LHCN-M2 (cell line): ENCODE measurements at places on chromosomes 4 and X. TPM values are rescaled to one million over a fixed set of nuclear protein-coding genes. Genes with fewer than 3 reads are reported as not detected.

- DNase-seq, result peak; percentile 96
These were observed 183.2 kb upstream of the WDFY3 start for GRCh38 chr4:85149676-85150075.

DNA sequence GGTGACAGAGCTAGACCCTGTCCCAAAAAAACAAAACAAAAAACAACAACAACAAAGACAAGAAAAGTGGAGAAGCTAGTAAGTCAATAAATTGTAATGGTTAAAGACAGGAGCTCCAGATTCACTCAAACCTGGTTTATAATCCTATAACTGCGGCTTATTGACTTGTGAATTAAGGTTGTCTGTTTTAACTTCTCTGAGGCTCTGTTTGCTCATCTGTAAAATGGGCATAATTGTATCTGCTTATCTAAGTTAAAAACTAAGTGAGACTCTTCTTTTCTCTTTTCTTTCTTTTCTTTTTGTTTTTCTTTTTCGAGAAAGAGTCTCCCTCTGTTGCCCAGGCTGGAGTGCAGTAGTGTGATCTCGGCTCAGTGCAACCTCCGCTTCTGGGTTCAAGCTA lies 84.9 kb downstream of the SOWAHB start:
- DNase-seq, result no peak

- peak; percentile 87 for DNase-seq
These were observed 38.8 kb downstream of the MSN start for GRCh38 chrX:65706041-65706828.

DNA sequence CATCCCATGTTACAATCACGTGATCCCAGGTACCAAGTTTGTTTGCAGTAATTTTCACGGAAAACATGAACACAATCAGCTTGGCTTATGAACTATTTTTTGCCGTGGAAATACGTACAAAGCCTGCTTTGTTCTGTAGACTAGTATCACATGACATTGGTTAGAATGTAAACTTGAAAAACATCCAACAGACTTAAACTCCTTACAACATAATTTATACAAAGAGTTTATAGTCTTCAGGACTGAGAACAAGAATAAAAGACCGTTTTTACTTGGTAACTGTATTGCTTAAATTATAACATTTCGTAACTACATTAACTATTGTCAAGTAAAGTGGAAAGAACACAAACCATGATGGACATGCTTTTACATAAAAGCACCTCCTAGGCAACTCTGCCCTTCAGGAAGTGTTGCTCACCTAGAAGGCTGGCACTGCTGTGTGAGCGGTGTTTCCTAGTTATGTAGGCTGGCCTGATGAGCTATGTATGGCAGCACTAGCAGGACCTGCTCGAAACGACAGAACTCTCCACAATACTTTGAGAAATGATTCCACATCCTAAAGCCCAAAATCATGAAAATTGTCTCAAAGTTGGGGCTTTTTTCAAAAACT lies 41.8 kb upstream of the WDR1 start:
- DNase-seq, result no peak

GRCh38 chr4:182752158-182752910 lies 164.9 kb downstream of the DCTD start:
- peak; percentile 80 for DNase-seq

DNA sequence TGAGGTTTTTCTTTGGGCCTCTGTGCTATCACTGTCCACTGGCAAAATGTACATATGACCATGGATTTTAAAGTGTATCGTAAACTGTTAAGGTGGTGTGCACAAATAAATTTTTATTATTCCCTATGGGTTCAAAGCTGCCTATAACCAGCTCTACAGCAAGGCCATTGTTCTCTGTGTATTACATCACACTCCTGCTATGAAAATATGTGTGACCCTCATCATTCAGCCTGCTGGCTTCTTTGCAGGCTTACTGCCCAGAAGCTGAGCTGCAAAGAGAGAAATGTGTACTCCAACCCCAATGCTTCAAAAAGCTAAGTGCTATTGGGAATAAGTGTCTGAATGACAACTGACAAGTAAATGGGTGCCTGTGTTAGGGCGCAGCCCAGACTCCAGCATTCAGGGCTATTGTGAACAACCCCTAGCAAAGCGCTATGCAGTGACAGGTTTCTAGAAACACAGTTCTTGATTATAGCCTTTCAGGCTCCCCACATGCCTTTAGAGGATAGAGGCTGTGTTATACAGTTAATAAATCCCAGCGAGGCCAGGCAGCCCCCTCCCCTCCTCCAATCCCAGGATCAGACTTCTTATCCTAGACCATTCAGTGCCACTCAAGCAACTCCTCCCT lies 220.4 kb upstream of the RADX start:
- DNase-seq, result no peak

DNA sequence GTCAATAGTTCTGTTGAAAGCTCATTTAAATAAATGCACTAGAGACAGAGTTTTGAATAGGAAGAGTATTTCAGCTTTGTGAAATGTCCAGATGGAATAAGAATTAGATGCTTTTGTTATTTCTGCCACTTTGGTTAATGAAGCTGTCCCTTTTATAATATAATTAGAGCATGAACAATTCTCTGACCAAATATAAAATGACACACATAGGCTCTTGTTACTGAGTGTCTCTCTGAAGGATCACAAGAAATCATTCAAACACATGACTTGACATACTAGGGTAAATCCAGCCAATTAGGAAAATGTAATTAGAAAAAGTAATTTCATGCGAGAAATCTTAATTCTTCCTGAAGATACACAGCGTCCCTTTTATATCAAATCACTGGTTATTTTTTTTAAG lies 68.4 kb upstream of the DDIT4L start:
- DNase-seq, result no peak

DNA sequence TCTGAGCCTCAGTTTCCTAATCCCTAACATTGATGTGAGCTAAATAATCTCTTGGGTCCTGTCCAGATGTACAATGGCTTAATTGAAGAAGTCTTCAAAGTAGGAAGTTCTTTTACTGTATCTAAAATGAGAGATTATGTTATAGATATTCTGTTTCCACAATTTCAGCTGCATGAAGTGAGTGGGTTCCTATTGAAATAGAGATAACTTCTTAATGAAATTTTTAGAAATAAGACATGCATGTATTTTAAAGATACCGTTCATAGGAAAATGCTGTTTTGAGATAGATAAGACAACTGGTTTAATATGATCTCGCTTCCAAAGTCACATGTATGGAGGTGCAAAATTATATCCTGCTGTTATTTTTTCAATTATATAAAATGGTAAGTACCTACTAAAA lies 71.9 kb downstream of the CLDN22 start:
- no peak for DNase-seq

DNA sequence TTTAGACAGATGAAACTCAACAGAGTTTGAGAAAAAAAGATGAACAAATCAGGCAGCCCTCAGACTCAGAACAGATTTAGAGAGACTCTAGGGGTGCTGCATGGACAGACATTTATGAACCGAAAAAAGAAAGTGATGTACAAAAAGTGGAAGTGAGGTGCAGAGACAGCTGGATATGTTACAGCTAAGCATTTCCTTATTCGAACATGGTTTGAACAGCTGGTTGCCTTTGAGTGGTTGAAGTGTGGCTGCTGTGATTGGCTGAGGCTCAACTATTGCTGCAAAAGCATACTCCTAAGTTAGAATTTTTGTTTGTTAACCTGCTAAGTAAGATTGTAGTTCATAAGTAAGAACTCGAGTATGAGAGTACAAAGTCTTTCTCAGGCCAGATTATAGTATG lies 331.5 kb upstream of the PABPC4L start:
- DNase-seq, result peak; percentile 35

GRCh38 chr4:183074288-183074990 lies 24.6 kb upstream of the WWC2 start:
- no peak for DNase-seq

DNA sequence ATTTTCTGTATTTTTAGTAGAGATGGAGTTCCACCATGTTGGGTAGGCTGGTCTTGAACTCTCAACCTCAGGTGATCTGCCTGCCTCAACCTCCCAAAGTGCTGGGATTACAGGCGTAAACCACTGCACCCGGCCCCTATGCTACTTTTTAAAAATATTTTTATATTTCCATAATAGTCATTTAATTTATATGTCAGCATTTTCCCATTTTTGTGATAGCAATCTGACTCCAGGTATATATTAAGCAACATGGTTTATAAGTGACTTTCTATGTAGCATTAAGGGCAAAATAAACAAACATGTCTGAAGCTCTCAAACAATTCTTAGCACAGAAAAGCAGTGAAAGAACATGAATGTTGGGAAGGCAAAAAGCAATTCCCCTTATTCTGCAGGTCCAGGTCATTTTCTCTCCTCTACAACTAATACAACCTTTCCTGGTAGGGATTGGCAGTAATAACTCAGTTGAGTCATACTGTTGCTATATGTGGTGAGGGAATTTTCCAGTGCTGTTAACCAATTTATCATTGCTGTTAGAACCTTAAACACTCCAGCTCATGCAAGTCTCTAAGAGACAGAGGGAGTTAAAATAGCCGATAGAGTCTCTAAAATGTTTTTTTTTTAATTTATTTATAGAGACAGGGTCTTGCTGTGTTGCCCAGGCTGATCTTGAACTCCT lies 24.0 kb downstream of the SMIM14 start:
- DNase-seq, result peak; percentile 69

- no peak for DNase-seq
These were observed 45.3 kb downstream of the RPA4 start for GRCh38 chrX:96929036-96929435.

DNA sequence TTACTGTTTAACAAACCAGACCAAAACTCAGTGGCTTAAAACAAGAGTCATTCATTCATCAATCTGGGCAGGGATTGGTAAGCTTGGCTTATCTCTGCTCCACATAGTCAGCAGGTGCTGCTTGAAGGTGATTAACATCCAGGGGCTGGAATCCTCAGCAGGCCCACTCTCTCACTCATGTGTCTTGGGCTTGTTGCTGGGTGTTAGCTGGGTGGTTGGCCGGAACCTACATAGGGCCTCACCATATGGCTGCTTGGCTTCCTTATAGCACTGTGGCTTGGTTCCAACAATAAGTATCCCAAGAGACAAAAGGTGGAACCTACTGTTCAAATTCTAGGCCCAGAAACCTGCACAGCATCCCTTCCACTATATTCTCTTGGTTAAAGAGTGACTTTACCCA lies 125.0 kb downstream of the RASGEF1B start:
- DNase-seq, result no peak

GRCh38 chrX:101931136-101931487 lies 715 bp downstream of the ZMAT1 start:
- DNase-seq, result no peak

DNA sequence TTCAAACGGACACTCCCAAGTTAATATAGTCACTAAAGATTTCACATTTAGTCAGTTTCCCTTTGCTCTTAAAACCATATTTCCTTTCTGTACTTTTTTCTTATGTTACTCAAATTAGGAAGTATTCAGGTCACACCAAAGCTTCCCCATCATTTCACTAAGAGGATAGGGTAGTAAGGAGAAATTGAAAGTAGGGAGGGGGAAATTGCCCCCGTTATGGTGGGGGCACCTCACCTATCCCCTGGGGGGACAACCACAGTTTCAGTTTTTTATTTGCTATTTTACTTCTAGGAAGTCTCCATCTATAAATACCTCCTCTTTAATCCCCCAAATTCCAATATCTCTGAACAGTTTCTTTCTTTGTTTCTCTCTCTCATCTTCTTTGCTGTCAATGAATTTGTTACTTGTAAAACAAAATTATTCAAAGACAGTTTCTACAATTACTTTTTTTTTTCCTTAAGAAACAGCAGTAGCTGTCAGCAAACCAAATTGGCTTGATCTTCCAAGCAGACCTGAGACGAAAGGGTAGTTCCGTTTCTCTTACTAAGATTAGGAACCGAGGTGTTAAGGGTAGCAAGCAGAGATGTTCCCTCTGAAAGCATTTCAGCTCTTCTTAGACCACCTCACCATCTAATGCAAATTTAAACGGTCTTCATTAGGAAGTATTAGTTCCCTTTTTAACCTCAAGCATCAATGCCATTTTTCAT lies 160.2 kb upstream of the KLF3 start:
- no peak for DNase-seq

Gene GSX2
- total RNA-seq, result not detected in 2 replicates

Gene TLR8
- not detected in 2 replicates for total RNA-seq

Gene TMPRSS11D
- not detected in 2 replicates for total RNA-seq

Gene PF4V1
- not detected in 2 replicates for total RNA-seq

Gene ABLIM2
- total RNA-seq, result 1.7 and 2.6 TPM in 2 replicates

Gene CDKN2AIP
- total RNA-seq, result 15.3 and 18.9 TPM in 2 replicates
